SK-N-SH (cell line): ENCODE measurements at places on chromosomes 11 and 22. TPM values are rescaled to one million over a fixed set of nuclear protein-coding genes. Genes with fewer than 3 reads are reported as not detected.

DNA sequence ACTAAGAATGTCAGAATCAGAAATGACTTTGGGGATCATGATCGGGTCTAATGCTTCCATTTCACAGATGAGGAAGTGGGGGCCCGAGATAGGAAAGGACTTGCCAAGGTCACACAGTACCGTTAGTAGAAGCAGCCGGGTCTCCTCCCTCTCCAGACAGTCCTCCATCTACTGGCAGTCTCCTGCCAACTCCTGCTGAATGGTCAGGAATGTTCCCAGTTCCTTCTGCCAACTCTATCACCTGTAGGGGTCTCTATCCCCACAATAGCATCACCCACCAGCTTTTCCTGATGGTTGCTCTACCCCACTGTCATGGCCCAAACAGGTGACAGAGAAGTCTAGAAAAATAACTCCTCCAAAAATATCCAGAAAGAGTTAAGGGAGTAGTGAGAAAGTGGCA is 23.9 kb upstream of the CCDC86 start:
- no peak for DNase-seq

DNA sequence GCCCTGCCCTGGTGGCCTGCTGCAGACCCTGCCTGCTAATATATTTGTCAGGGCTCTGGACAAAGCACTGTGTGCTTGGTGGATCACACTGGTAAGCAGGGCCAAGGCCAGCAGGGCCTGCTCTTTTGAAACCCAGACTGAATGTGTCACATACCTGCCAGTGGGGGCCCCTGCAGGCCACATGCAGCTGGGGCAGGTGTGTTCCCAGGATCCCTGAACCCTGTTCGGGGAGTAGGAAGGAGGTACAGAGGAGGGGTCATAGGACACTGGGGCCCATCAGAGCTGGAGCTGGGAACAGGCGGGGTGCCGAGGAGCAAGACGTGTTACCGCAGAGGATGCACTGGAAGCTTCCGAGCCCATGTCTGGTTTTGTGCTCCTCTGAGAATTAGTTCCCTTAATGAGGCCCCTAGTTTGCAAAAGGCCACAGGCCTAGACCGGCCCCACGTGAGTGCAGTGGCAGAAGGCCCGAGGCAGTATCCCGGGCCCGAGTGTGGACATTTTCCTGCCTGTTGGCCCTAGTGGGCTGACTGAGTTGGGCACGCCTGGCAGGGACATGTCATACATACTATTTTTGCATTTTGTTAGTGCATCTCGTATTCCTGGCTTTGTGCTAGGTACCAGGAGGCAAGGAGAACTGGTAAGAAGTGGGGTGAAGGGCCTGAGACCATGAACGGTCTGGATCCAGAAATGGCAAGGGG is 11.2 kb upstream of the ACR start:
- no peak for DNase-seq

GRCh38 chr11:5092821-5093585 is 23.6 kb downstream of the OR52E1 start:
- no peak for DNase-seq

CYTH4 gene
- 0.03 and 0.07 TPM in 2 replicates for polyA plus RNA-seq

- no peak for DNase-seq
These were observed 424.1 kb upstream of the TENM4 start for GRCh38 chr11:79864882-79865281.

DNA sequence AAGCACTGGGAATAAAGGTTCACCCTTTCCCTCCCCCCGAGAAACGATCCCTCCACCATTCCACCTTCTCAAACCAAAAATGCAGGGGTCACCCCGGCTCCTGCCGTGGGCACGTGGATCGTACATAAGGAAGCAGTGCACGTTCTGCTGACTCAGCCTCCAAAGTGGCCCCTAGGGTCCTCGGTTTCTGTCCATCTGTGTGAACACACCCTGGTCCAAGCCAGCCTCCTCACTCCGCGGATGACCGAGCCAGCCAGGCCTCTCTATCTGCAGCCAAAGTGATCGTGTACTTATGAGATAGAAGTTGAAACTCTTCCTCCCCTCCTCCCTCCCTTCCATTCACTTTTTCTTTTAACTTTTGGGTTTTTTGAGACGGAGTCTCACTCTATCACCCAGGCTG is 16.2 kb downstream of the C11orf24 start:
- no peak for DNase-seq

DNA sequence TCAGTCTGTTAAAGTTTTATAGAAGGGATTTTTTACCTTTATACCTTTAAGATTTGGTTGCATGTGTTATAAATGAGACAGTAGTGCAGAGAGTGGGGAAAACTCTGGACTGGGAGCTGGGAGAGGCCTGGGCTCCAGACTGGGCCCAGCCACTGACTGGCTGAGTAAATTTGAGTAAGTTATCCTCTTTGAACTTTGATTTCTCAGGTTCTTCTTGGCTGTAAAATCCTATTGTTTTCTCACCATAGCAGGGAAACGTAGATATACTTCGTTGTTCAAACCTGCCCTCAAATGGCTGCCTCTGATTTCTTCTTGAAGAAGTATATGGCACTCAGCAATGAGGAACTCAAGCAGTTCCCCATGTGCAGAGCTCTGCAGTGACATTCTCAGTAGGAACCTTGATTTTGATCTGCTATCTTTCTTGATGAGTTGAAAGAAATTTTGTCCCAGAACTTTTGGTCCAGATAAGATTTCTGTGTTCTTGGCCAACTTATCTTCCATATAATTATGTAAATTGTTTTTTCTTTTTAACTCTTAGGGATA is 8.8 kb downstream of the BMAL1 start:
- no peak for DNase-seq

GRCh38 chr22:38230108-38230825 is 28.5 kb downstream of the MAFF start:
- DNase-seq: no peak

BEST1 gene
- 0.30 and 0.47 TPM in 2 replicates for polyA plus RNA-seq

DNA sequence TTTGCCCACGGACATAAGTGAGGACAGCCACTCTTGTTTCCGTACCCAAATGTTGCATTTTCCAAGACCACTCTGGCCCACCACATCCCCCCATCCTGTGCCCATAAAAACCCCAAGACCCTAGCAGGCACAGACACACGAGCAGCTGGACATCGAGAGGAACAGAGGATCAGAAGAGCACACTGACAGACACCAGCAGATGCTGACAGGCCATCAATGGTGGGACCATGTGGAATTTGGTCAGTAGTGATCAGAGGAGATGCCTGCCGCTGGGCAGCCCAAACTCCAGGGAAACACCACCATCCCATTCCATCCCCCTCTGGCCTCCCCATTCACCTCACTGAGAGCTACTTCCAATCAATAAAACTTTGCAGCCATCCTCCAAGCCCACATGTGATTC is 87.0 kb downstream of the DLG2 start:
- DNase-seq: no peak

CEND1 gene
- polyA plus RNA-seq: 2.9 and 3.6 TPM in 2 replicates

GRCh38 chr11:105466582-105467228 is 143.2 kb upstream of the GRIA4 start:
- DNase-seq: no peak

- no peak for DNase-seq
These were observed 15.5 kb upstream of the TMEM123 start for GRCh38 chr11:102467853-102468580.

RAB38 gene
- polyA plus RNA-seq: 0.66 and 0.76 TPM in 2 replicates

- DNase-seq: no peak
These were observed 16.8 kb upstream of the TEF start for GRCh38 chr22:41364955-41365354.

POGLUT3 gene
- polyA plus RNA-seq: 26.3 and 32.3 TPM in 2 replicates

DNA sequence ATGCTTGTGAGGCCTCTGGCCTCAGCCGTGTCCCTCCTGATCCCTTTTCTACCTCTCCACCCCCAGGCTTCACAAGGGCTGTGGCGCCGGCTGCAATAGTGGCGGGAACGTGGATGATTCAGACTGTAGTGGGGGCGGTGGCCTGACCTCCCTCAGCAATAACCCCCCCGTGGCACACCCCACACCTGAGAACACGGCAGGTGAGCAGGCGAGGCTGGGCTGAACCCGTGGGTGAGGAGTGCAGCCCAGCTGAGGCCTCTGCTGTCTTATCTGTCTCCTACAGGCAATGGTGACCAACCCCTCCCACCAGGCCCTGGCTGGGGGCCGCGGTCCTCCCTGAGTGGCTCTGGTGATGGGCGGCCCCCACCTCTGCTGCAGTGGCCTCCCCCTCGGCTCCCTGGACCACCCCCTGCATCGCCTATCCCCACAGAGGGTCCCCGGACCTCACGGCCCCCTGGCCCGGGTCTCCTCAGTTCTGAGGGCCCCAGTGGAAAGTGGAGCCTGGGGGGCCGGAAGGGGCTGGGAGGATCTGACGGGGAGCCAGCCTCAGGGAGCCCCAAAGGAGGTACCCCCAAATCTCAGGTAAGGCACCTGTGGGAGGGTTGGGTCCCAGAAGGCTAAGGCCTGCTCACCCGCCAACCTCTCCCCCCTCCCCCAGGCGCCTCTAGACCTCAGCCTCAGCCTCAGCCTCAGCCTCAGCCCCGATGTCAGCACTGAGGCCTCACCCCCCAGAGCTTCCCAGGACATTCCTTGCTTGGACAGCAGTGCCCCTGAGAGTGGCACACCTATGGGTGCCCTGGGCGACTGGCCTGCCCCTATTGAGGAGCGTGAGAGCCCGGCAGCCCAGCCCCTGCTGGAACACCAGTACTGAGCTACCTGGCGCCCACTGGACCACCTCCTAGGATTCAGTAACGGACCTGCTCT is 1.5 kb upstream of the SIPA1 start:
- DNase-seq: no peak

DNA sequence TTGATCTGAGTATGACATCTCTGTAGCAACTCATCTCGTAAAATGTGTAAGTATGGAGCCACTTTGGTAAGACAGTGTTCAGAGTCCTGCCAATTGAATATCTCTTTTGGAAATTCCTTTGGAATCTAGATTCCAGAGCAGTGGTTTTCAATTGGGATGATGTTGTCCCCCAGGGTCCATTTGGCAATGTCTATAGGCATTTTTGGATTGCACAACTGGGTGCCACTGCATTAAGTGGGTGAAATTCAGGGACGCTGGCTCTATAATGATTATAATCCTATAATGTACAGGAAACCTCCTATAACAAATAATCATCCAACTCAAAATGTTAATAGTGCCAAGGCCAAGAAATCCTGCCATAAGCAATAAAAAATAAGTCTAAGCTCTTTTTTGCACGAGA is 404.8 kb upstream of the RAG2 start:
- DNase-seq: no peak
